A549 treated with ZK216348 at 1 μM for 4 hours (cell line): ENCODE measurements at places on chromosomes 11 and 22. TPM values are rescaled to one million over a fixed set of nuclear protein-coding genes. Genes with fewer than 3 reads are reported as not detected.

Gene DENND6B
- total RNA-seq = 1.6 to 4.3 TPM (median 3.6 TPM) in 5 replicates

Gene AIFM3
- total RNA-seq = 1.9 to 5.0 TPM (median 3.7 TPM) in 5 replicates

Gene OR52H1
- total RNA-seq = not detected in 5 replicates

Gene MORC2
- 12.2 to 17.5 TPM (median 14.7 TPM) in 5 replicates for total RNA-seq

Gene C11orf65
- total RNA-seq = 0.15 to 0.93 TPM (median 0.36 TPM) in 3 of 5 replicates, not detected in the others

Gene GGT5
- 1.5 to 4.0 TPM (median 3.7 TPM) in 5 replicates for total RNA-seq

Gene C11orf97
- total RNA-seq = not detected in 5 replicates

Gene LARGE2
- 0.95 to 3.7 TPM (median 3.1 TPM) in 5 replicates for total RNA-seq

Gene BAIAP2L2
- total RNA-seq = 4.8 to 7.5 TPM (median 5.9 TPM) in 5 replicates

Gene NPTXR
- total RNA-seq = 8.3 to 15.1 TPM (median 11.2 TPM) in 5 replicates

Gene EFEMP2
- 0.92 to 1.8 TPM (median 1.4 TPM) in 5 replicates for total RNA-seq

Gene RHOD
- 28.9 to 58.5 TPM (median 44.9 TPM) in 5 replicates for total RNA-seq

Gene MUC2
- 0.26 to 0.59 TPM (median 0.36 TPM) in 5 replicates for total RNA-seq

Gene ESAM
- total RNA-seq = 7.8 to 14.2 TPM (median 12.0 TPM) in 5 replicates

Gene MMP27
- not detected in 5 replicates for total RNA-seq

Gene ZNF70
- 0.93 to 1.2 TPM (median 1.1 TPM) in 5 replicates for total RNA-seq

Gene SHANK2
- 5.8 to 12.6 TPM (median 7.4 TPM) in 5 replicates for total RNA-seq

Gene TSGA10IP
- total RNA-seq = not detected in 5 replicates

Gene TMEM45B
- 0.07 to 0.41 TPM (median 0.38 TPM) in 3 of 5 replicates, not detected in the others for total RNA-seq

Gene SMC1B
- not detected in 5 replicates for total RNA-seq

Gene CABP4
- not detected in 5 replicates for total RNA-seq

Gene PRR33
- total RNA-seq = not detected in 5 replicates

Gene PNPLA3
- total RNA-seq = 0.52 to 1.7 TPM (median 1.3 TPM) in 5 replicates

Gene BTBD18
- not detected in 5 replicates for total RNA-seq

Gene F2
- 2.0 to 3.0 TPM (median 2.4 TPM) in 5 replicates for total RNA-seq

Gene ZBTB16
- total RNA-seq = 0.15 to 0.56 TPM (median 0.32 TPM) in 4 of 5 replicates, not detected in the other

Gene DERL3
- total RNA-seq = 0.31 to 0.68 TPM (median 0.65 TPM) in 5 replicates

Gene TMEM135
- total RNA-seq = 9.7 to 13.3 TPM (median 10.5 TPM) in 5 replicates

Gene MMP12
- total RNA-seq = 0.12 to 0.13 TPM in 2 of 5 replicates, not detected in the others

Gene HTR3B
- not detected in 5 replicates for total RNA-seq

Gene BIK
- 0.81 to 2.1 TPM (median 1.2 TPM) in 5 replicates for total RNA-seq

Gene CHST1
- total RNA-seq = 1.3 to 1.9 TPM (median 1.6 TPM) in 5 replicates

Gene ASCL3
- total RNA-seq = not detected in 5 replicates

Gene CDC45
- total RNA-seq = 22.2 to 27.0 TPM (median 24.4 TPM) in 5 replicates

Gene EHBP1L1
- total RNA-seq = 25.8 to 50.8 TPM (median 45.7 TPM) in 5 replicates

Gene TP53AIP1
- total RNA-seq = 0.15 TPM in 1 of 5 replicates, not detected in the others

Gene LUZP2
- not detected in 5 replicates for total RNA-seq

Gene GATD1
- 29.4 to 58.7 TPM (median 49.3 TPM) in 5 replicates for total RNA-seq

Gene TUBA8
- 0.31 to 0.87 TPM (median 0.50 TPM) in 5 replicates for total RNA-seq

Gene CATSPERZ
- total RNA-seq = 1.7 to 2.4 TPM (median 2.3 TPM) in 5 replicates

Gene KRTAP5-2
- not detected in 5 replicates for total RNA-seq

Gene TMPRSS6
- total RNA-seq = not detected in 5 replicates
